Mesangial cell (primary cell): ENCODE measurements at places on chromosomes 5 and 9. TPM values are rescaled to one million over a fixed set of nuclear protein-coding genes. Genes with fewer than 3 reads are reported as not detected.

Gene TAS2R1
- total RNA-seq: not detected in 2 replicates

Gene THOC3
- total RNA-seq: 28.0 and 85.7 TPM in 2 replicates

Gene FAM120AOS
- 26.2 and 29.8 TPM in 2 replicates for total RNA-seq

Gene GGTA1
- not detected in 2 replicates for total RNA-seq

Gene FRRS1L
- total RNA-seq: 0.33 and 0.89 TPM in 2 replicates

Gene SPAAR
- 0.16 TPM in 1 of 2 replicates, not detected in the other for total RNA-seq

Gene MLLT3
- total RNA-seq: 16.1 and 22.9 TPM in 2 replicates

Gene CNTNAP3
- total RNA-seq: 13.5 and 23.5 TPM in 2 replicates

Gene PPP3R2
- total RNA-seq: not detected in 2 replicates

Gene PCDHB10
- total RNA-seq: 0.16 and 0.89 TPM in 2 replicates

Gene EPB41L4B
- 0.49 and 0.76 TPM in 2 replicates for total RNA-seq
